ENCODE measurements at places on chromosomes 3 and 15. TPM values are rescaled to one million over a fixed set of nuclear protein-coding genes. Genes with fewer than 3 reads are reported as not detected.

The PLS1 gene
- 2.7 TPM for total RNA-seq

The CHRM5 gene
- not detected for total RNA-seq

The SLC27A2 gene
- total RNA-seq: 6.2 TPM

The DCBLD2 gene
- total RNA-seq: 2.5 TPM

The EPHB1 gene
- 0.87 TPM for total RNA-seq

The SOX14 gene
- not detected for total RNA-seq

The KLF15 gene
- not detected for total RNA-seq

The MFSD1 gene
- 28.0 TPM for total RNA-seq

The C3orf85 gene
- total RNA-seq: not detected
